ENCODE measurements at places on chromosomes 16 and 17.

DNA sequence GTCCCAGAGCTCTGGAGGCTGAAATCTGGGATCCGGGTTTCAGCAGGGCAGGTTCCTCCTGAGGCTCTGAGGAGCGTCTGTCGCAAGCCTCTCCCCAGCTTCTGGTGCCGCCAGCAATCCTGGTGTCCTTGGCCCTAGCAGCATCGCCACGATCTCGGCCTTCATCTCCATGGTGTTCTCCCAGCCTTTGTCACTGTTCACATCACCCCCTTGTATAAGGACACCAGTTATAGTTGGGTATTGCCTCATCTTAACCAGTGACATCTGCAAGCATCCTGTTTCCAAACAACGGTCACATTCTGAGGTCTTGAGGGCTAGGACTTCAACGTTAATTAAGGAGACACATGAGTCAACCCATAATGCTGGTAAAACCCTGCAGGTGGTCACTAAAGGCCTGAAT lies 2.8 kb upstream of the PPP1R27 start:
- DNase-seq = no peak

GRCh38 chr17:13157656-13158055 lies 139.8 kb upstream of the ELAC2 start:
- DNase-seq = no peak

GRCh38 chr16:69105501-69106361 lies at the start of gene HAS3:
Gene HAS3, plus strand, starts transcription at chr16:69105653. Its CDS starts 3,743 bp downstream, at chr16:69109396.
- DNase-seq = peak; percentile 80

DNA sequence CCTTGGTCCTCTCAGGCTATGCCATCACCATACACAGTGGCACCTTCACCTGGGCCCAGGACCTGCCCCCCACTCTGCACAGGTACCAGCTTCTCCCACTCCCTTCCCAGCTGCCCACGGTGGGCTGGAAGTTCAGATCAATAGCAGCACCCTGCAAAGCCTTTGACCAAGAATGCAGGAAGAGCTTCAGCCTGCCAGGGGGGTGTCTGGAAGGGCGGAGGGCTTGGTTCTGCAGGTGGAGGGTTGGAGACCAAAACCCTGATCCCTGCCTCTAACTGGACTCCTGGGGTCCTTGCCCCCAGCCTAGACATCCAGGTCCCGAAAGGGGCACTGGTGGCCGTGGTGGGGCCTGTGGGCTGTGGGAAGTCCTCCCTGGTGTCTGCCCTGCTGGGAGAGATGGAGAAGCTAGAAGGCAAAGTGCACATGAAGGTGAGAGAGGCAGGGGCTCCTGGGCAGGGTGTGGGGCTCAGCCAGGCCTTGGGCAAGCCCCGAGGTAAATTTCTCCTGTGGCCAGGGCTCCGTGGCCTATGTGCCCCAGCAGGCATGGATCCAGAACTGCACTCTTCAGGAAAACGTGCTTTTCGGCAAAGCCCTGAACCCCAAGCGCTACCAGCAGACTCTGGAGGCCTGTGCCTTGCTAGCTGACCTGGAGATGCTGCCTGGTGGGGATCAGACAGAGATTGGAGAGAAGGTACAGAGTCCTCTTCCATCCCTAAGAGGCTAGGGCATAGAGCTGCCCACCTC lies 34.3 kb downstream of the ABCC3 start:
- no peak for DNase-seq

- DNase-seq = no peak
Measured at GRCh38 chr17:77778636-77779489, 179.6 kb upstream of the TNRC6C start.

GRCh38 chr16:55452996-55453395 lies 26.0 kb upstream of the MMP2 start:
- no peak for DNase-seq

GRCh38 chr16:73289232-73289631 lies 241.3 kb upstream of the ZFHX3 start:
- no peak for DNase-seq

GRCh38 chr16:63005356-63005755 lies 969.1 kb upstream of the CDH8 start:
- no peak for DNase-seq

- DNase-seq = no peak
Measured at GRCh38 chr16:11212798-11213196, 43.2 kb downstream of the SOCS1 start.

GRCh38 chr16:720990-721764 lies at the start of gene ANTKMT:
Gene ANTKMT, plus strand, starts transcription at chr16:721146. Its CDS starts 129 bp downstream, at chr16:721275.
- DNase-seq = peak; percentile 86

DNA sequence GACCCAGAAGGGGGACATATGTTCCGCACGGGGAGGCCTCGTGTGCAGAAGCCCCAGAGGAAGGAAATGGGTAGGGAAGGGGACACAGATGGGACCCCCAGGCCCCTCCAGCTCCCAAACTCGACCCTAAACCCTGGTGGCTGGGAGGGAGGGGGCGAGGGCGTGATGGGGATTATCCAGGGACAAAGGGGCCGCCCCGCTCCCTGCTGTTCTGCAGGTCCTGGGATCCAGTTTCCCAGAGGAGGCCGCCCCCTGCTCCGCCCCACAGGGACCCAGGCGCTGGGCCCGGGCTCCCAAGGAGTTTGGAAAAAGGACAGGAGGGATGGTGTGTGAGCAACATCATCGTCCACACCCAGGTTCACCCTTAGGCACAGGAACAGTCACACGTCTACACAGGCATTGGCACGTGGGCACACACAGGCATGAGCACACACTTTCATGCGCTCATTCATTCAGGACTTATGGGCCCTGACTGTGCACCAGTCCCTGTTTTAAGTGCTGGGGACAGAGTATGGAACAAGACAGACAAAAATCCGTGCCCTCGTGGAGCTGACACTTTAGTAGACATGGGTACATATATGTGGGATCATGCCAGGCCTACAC lies 12.8 kb upstream of the FBXL19 start:
- no peak for DNase-seq

DNA sequence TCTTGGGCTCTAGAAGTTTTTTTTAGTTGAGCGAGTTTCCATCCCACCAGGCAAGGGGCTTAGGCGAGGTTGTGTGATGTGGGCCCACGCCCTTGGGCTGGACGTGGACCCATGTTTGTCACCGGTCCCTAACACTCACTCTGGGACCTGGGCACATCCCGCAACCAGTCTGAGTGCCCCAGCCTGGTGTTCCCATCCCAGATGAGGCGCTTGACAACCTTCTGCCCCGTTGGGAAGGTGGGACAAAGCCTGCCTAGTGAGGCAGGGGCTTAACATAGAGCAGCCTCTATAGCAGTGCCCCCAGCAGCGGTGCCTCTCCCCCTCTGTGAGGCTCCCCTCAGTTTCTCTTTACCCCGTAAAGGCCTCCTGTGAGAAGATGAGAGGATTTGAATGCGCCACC lies 22.5 kb downstream of the CMIP start:
- DNase-seq = no peak

DNA sequence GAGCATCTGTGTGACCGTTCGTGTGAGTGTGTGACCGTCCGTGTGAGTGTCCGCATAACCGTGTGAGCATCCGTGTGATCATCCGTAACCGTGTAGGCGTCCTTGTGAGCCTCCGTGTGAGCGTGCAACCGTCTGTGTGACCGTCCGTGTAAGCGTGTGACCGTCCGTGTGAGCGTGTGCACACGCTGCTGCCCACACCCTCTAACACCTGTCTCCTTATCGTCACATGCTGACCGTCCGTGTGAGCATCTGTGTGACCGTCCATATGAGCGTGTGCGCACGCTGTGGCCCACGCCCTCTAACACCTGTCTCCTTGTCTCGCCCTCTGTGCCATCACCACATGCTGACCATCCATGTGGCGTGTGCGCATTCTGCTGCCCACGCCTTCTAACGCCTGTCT lies 31.1 kb downstream of the NME3 start:
- no peak for DNase-seq

DNA sequence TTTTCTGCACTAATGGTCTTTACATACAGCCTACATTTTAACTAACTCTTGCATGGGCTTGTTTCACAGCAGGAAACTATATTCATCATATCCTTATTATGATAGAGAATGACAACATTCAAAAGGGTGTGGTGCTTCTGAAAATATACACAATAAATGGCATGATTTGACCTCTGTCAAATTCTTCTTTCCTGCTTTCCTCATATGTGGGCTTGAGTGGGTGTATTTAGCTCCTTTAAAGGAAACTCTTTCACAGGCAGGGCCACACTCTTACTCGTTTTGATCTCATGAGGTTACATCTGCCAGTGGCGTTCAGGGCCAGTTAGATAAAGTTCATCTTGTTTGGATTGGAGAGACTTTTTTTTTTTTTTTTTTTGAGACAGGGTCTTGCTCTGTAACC lies 6.1 kb downstream of the SLC35G3 start:
- no peak for DNase-seq

DNA sequence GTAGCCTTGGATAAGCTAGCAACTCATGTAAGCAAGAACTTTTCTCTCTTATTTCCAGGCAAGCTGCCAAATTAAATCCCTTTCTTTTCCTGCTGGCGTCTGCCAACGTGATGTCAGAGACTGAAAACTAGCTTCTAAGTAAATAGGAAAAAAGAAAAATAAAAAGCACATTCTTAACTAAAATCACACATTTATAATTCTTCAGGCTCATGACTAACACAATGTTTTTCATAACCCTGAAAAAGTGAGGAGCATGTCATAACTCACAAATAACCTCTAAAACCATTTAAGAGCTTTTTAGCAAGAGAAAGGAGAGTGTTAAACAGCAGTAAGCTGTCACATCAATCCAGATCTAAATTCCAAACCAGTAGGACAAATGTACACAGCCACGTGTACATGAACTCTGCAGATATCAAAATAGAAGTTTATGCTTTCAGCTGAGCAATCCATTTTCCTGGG lies 110.0 kb downstream of the N4BP1 start:
- no peak for DNase-seq

GRCh38 chr17:16877099-16877498 lies 94.8 kb downstream of the TNFRSF13B start:
- no peak for DNase-seq

- no peak for DNase-seq
Measured at GRCh38 chr16:27344721-27345120, 30.9 kb downstream of the IL4R start.

DNA sequence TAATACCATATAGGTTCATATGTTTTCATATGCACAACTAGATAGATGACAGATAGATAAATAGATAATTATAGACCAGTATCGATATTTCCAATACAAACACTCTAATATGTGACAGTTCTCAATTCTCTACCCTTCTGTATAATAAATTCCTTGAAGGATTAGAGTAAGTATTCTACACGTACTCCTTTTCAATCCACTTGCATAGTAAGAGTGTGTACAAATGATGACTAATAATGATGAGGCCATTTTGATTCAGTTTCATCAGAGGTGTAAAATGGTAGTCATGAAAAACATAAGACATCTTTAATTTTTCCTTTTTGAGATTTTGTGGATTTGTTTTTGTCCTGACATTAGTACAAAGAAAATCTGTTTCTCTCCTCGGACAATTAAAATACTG lies 188.3 kb upstream of the WSB1 start:
- no peak for DNase-seq

- DNase-seq = no peak
Measured at GRCh38 chr16:71867939-71868338, 16.0 kb downstream of the ZNF821 start.

- DNase-seq = no peak
Measured at GRCh38 chr17:46264456-46265198, 30.3 kb upstream of the LRRC37A start.

- no peak for DNase-seq
Measured at GRCh38 chr17:8015236-8015956, 13.0 kb downstream of the GUCY2D start.

DNA sequence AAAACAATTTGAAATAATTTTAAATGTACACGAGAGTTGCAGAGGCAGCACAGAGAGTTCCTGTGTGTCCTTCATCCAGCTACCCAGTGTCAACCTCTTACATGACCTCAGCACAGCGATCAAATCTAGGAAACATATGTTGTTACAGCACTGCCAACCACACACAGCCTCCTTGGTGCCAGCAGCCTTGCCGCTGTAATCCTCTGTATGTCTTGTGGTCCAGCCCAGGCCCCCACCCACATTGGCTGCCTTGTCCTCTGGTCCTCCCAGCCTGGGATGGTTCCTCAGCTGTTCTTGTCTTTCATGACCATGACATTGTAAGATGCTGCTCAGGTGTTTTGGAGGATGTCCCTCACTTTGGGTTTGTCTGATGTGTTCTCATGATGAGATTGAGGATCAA lies 178.0 kb downstream of the RPTOR start:
- no peak for DNase-seq

DNA sequence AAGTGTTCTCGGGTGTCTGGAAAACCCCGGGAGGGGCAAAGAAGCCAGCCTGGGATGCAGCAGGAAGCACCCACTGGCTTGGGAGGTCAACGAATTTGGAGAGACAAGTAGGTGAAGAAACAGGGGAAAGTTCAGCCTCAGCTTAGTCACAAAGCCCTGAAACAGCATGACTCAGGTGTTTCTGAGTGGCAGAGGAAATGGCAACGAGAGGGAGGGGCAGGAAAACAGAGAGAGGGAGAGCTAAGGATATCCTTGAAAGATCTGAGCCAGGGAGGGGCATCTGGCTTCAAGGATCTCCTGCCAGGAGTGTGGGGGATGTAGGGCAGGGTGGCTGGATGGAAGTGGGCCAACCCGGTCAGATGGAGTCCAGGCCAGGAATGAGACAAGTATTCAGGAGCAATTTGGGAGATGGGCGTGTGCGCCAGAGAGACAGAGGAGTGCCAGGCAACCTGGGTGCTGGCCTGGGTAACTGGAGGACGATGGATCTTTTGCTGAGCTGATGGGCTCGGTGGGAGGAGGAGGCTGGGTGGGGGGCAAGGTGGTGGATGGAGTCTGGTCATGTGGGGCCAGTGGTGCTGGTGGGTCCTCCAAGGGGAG lies 27.2 kb downstream of the ABCC3 start:
- DNase-seq = no peak

- DNase-seq = no peak
Measured at GRCh38 chr17:44581868-44582267, 24.6 kb downstream of the FZD2 start.

GRCh38 chr16:12027558-12028287 lies 51.2 kb downstream of the SNX29 start:
- DNase-seq = no peak

DNA sequence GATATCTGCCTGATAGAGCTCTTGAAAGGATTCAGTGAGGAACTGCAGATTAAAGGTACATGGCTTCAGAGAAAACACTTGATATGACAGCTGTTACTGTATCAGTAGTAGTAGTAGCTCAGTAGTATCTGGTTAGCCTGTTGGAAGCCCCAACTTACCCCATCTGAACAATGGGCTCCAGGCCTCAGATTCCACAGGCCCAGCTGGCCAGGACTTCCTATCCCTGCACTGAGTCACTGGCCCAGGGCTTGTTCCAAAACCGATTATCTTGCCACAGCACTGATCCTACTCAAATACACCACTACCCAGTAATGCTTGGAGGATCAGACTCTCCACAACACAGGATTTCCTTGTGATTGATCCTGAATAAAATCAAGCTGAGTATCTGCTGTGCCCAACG lies 32.6 kb downstream of the DCUN1D3 start:
- no peak for DNase-seq

- no peak for DNase-seq
Measured at GRCh38 chr17:28043296-28043695, 819 bp downstream of the NLK start.

DNA sequence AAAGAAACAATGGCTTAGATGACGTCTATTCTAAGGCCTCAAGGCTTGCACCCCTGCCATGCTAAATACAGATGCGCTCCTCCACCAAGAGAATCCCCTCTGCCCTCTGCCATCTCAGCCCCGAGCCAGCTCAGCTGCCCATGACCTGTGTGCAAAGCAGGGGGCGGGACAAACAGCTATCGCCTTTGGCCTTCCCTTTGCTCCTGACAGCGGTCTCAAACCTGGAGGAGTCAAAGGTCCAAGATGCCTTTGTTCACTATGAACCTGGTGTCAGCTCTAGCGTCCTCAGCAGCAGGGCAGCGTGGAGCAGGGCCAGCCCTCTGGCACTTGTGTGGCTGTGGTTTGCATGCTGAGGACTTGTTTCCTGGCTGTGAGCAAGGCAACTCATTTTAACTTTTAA lies 12.3 kb downstream of the SLX4 start:
- DNase-seq = no peak
